Activated CD4-positive, alpha-beta T cell treated with anti-CD3 and anti-CD28 coated beads for 36 hours (primary cell): ENCODE measurements at places on chromosomes 1 and 21. TPM values are rescaled to one million over a fixed set of nuclear protein-coding genes. Genes with fewer than 3 reads are reported as not detected.

P3R3URF gene
- total RNA-seq = not detected

CHRM3 gene
- total RNA-seq = 0.11 TPM

PLD5 gene
- total RNA-seq = not detected

ASTN1 gene
- not detected for total RNA-seq

ZFP69 gene
- total RNA-seq = 5.4 TPM
